Activated CD4-positive, alpha-beta T cell treated with anti-CD3 and anti-CD28 coated beads for 4 hours (primary cell): ENCODE measurements at places on chromosomes 5 and 9.

DNA sequence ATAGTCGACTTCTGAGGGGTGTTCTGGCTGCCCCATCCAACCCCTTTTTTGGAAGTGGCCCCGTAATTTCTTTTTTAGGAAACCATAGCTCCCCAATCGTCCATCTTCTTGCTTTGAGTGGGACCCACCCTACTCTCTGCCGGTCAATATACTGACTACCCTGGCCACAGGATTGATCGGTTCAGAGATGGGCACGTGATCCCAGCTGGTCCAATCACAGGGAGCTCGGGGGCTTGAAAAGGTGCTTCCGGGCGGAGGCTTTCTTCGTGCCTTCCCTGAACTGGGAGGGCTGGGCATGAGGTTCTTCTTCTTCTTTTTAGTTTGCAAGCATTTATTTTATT is 78.7 kb upstream of the SH3PXD2B start:
- no peak for DNase-seq

GRCh38 chr5:97231025-97231636 is 48.1 kb upstream of the RIOK2 start:
- DNase-seq, result peak; percentile 11

DNA sequence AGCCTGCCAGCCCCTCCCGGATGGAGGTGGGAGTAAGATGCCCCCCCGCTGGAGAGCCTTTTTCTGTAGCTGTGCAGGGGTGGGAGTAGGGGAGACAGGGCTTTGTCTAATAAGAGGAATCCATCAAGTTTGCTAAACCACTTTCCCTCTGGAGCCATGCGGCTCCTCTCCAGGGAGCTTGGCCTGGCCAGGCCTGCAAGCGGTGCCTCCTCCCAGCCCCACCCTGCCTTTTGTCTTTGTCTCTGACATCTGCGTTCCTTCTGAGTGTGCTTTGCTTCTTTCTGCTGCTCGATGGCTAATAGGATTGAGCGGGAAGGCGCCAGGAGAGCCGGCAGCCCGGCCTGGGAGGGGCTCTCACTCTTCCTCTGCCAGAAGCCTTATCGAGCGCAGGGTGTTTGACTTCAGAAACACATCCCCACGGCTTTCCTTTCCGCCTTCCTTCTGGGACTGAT is 26.7 kb upstream of the FCN1 start:
- no peak for DNase-seq

DNA sequence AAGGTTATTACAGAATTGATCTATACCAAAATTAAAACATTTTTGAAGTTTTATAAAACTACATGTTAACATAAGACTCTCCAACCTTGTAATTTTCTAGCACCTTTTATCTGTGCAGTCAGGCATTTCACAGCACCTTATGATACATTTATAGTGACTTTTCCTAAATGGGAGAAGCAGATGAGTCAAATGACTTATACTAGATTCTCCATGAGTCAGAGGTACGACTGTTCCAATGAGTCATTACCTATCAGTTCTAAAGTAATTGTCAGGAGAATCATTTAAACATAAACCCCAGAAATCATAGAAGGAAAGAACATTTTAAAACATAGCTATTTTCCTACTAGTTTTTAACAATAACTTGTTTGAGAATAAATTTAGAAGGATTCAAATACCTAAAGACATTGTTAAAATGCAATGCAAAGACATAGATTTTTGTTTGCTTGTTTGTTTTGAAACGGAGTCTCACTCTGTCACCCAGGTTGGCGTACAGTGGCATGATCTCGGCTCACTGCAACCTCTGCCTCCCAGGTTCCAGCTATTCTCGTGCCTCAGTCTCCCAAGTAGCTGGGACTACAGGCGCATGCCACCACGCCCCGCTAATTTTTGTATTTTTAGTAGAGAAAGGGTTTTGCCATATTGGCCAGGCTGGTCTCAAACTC is 34.7 kb upstream of the DMXL1 start:
- no peak for DNase-seq

DNA sequence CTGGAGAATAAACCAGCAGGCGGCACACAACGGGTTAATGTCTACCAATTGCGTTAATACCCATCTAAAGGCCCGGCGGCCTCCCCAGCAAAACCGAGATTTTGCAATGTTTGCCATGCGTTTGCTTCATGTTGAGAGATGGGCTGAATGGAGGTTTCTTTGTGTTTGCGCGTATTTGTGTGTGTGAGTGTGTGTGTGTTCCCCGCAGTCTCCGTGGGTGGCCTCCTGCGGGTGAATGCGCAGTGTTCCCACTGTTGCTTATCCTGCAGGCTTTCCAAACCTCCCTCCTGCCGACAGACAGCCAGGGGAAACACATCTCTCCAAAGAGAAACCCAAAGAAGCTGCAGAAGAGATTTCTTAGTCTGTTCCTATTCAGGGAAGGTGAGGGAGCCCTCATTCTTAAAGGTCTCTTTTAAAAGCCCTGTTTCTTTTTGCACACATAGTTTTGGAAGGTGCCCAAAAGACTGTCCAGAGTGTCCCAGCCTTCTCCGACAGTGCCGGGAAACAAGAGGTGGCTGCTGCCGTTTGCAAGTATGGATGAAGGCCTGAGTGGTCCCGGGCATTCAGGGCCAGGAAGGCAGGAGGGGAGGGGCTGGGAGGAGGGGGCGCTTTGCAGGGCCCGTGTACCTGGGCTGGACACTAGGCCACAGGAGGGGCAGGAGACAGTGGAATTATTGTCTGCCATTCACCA is 103.8 kb upstream of the ERCC6L2 start:
- DNase-seq, result no peak

DNA sequence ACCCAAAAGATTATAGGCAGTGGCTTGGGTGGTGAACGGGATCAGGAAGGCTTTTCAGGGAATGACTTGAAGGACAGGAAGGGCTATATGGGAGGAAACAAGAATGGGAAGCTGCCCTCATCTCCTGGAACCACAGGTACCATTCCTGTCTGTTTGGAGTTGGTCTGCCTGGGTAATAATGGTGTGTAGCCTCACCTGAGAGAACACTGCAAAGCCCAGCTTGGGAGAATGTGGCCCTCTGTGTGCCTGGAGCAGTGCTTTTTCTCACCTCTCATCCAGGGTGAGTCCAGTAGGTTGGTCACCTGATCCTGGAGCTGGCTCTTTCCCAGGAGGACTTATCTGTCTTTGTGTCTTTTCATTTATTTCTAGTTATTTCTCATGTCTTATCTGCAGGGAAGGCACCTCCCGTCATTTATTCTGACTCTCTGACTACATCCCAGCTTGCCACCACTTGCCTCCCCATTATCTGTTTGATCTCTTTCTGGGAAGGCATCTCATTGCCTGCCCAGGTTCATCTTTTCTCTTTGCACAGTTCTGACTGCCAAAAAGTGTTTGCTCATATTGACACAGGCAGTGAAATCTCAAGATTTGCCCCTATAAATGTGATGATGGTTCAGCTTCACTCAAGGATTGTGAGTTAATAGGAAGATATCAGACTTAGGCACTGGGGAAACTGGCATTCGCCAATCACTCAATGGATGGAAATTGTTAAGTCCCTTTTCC is 22.5 kb upstream of the OR2S2 start:
- no peak for DNase-seq

GRCh38 chr5:19988457-19988856 is 457 bp upstream of the CDH18 start:
- no peak for DNase-seq

- no peak for DNase-seq
Measured at GRCh38 chr9:35172878-35173277, 11.1 kb downstream of the UNC13B start.

- no peak for DNase-seq
Measured at GRCh38 chr5:111563031-111563822, 50.9 kb upstream of the STARD4 start.

GRCh38 chr5:147699496-147700088 is 82.9 kb downstream of the JAKMIP2 start:
- DNase-seq, result no peak

DNA sequence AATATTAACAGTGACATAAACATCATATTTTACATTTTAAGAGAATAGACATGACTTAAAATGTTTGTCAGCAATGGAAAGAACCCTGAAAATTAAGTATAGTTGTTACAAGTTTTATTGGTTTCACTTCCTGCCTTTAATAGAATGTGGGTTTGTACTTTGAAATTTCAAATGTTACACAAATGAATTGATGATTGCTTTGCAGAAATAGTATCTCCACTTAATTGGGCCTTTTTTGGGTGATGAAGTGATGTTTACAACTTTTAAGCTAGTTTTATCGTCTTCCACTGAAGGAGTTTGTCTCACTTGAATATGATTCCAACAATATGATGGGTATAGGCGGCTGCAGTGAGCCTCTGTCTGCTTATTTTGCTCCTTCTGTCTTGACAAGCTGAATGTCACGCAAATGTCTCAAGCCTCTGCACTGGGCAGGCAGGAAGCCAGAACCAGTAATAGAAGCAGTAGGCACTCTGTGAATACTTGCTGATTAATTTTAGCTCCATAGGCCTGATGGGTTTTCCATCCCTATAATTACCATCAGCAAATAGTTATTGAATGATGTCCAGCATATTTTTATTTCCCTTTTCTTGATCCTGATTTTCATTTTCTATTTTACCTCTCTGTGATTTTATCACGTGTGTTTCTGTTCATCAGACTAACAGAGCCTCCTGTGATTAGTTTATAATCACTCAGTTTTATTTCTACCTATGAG is 10.6 kb upstream of the NR3C1 start:
- DNase-seq, result no peak

DNA sequence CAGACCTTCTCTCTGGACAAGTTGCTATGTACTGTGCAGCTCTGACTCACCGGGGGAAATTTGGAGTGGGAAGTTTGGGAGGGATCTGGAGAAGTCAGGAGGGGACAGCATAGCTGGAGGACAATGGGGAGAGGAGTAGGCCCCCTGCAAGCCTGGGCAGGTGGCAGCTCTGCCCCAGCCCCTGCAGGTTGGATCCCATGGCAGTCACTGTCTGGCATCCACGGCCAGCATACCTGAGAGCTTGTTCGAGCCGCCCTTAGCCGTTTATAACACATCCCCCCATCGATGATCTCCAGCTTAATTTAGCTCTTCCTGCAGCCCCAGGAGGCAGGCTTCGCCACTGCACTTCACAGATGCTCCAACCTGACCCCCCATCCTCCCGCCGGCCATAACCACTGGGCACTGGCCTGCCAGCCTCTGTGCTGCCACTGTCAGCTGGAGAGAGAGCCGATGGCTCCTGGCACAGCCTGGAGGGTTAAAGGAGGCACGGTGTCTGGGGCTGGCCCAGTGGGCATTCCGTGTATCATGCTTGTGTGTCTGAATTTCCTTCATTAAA is 57.7 kb upstream of the RNU6ATAC start:
- no peak for DNase-seq

- no peak for DNase-seq
Measured at GRCh38 chr9:6034954-6035353, 19.5 kb upstream of the RANBP6 start.

- DNase-seq, result no peak
Measured at GRCh38 chr5:169668732-169669131, 31.7 kb downstream of the DOCK2 start.

DNA sequence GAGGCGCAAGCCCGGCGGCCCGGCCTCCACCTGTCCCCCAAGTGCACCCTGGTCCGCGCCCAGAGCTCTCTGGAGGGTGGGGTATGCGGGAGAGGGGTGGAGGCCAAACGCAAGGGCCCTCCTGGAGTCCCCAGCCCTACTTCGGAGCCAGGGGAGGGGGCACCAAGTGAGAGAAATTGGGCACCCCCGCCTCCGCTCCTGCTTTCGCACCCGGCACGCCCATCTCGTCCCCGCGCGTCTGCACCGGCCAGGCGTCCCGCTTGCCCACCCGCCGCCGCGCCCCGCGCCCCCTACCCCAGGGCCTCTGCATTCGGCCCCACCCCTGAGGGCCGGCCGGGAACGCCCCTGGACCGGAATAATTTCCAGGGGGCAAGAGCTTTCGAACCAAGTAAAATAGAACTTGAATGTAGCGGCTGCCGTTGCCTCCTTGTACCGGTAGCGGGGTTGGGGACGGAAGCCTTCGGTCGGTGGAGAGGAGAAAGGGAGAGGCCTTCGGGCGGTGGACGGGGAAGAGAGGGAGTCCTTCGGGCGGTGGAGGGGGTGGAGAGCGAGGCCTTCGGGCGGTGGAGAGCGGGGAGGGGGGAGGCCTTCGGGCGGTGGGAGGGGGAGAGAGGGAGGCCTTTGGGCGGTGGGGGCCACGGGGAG is 694 bp upstream of the PHPT1 start:
- no peak for DNase-seq

- DNase-seq, result no peak
Measured at GRCh38 chr5:74544811-74545210, 95.7 kb downstream of the ENC1 start.

DNA sequence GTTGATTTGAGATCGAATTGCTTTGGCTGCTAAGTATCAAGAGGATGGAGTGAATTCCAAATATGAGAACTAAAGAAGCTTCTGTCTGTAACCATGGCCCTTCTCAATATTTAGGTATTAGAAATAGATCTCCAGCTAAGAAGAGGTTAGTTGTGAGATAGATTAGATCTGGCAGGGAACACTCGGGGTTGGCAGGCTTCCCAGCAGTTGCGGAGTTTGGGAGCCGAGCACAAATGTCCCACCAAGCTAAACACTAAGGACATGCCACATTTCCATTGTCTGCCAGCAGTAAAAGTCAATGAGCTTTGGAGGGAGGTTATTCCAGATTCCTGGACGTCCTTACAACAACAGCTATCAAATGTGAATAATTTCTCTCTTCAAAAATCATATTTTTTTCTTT is 85.8 kb downstream of the TAF11L14 start:
- DNase-seq, result no peak

GRCh38 chr5:16740066-16740810 is 123.4 kb upstream of the RETREG1 start:
- DNase-seq, result no peak

GRCh38 chr9:128257086-128257825 is 18.6 kb downstream of the GOLGA2 start:
- DNase-seq, result no peak

- no peak for DNase-seq
Measured at GRCh38 chr5:154885439-154885838, 27.0 kb downstream of the CNOT8 start.

GRCh38 chr5:151219789-151220188 is 4.1 kb downstream of the CCDC69 start:
- DNase-seq, result no peak

- DNase-seq, result no peak
Measured at GRCh38 chr5:57666582-57666981, 184.0 kb upstream of the ACTBL2 start.

GRCh38 chr9:27717991-27718390 is 144.7 kb upstream of the C9orf72 start:
- DNase-seq, result no peak

- DNase-seq, result no peak
Measured at GRCh38 chr5:173163219-173163618, 18.9 kb downstream of the BNIP1 start.
